CD4-positive, CD25-positive, alpha-beta regulatory T cell (primary cell): ENCODE measurements at places on chromosomes 5 and 9. TPM values are rescaled to one million over a fixed set of nuclear protein-coding genes. Genes with fewer than 3 reads are reported as not detected.

GRCh38 chr9:33101104-33101951 lies 24.9 kb upstream of the SMU1 start:
- H3K27ac ChIP-seq, result no peak overlapping the region
- H3K4me3 ChIP-seq, result no peak overlapping the region
- no peaks in the 10 kb centered on the region for H3K4me1 ChIP-seq
- H3K27me3 ChIP-seq, result no peaks in the 10 kb centered on the region
- DNase-seq, result no peak
- H3K36me3 ChIP-seq, result no peaks in the 10 kb centered on the region

DNA sequence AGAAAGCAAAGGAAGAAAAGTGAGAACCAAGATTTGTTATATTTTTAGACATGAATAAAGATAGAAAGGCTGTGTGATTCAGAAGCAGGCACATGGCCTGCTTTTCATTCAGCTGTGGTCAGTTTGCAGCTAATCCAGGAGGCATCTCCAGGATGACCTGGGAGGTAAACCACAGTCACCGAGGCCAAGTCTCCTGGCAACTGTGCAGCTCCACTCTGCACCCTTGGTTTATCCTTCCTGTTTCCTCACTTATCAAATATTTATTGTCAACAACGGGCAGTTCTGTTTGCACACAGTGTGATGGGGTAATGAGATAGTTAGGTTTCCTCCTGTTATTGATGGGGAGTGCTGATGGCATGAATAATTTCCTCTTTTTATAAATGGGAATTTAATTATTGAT lies 243.0 kb downstream of the PSAT1 start:
- DNase-seq, result no peak
- no peaks in the 10 kb centered on the region for H3K36me3 ChIP-seq
- no peak overlapping the region for H3K27ac ChIP-seq
- H3K4me3 ChIP-seq, result no peak overlapping the region
- no peaks in the 10 kb centered on the region for H3K4me1 ChIP-seq
- no peaks in the 10 kb centered on the region for H3K27me3 ChIP-seq

Gene PCAT7
- polyA plus RNA-seq, result not detected

Gene HTR1A
- polyA plus RNA-seq, result not detected

- DNase-seq, result no peak
- H3K36me3 ChIP-seq, result no peaks in the 10 kb centered on the region
- no peak overlapping the region for H3K4me3 ChIP-seq
- no peaks in the 10 kb centered on the region for H3K27me3 ChIP-seq
- no peak overlapping the region for H3K27ac ChIP-seq
Measured at GRCh38 chr5:92998456-92998855, 582.6 kb downstream of the NR2F1-AS1 start.

DNA sequence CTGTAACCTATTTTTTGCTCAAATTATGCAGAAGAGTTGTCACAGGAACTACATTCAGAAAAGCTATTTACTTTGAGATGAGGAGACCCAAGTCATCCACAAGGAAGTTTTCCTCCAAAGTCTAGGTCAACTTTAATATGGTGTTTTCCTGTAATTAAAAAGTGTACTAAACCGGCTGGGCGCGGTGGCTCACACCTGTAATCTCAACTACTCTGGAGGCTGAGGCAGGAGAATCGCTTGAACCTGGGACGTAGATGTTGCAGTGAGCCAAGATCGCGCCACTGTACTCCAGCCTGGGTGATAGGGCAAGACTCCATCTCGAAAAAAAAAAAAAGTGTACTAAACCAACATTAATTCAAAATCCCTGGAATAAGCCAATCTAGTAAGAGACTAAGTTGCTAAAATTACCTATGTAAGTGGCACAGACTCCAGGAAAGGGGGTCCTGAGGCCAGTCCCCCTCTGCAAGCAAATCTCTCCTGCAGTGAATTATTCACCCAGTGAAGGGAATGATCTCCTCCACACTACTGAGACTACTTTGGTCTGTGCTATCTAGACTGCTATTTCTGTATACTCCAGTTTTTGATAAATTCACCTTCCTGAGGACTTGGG lies 38.9 kb downstream of the FNBP1 start:
- peaks cover 14% of the 10 kb centered on the region for H3K36me3 ChIP-seq
- no peak for DNase-seq
- peak overlapping the region; percentile 34 for H3K27ac ChIP-seq
- H3K27me3 ChIP-seq, result no peaks in the 10 kb centered on the region

Gene INSL6
- polyA plus RNA-seq, result not detected

DNA sequence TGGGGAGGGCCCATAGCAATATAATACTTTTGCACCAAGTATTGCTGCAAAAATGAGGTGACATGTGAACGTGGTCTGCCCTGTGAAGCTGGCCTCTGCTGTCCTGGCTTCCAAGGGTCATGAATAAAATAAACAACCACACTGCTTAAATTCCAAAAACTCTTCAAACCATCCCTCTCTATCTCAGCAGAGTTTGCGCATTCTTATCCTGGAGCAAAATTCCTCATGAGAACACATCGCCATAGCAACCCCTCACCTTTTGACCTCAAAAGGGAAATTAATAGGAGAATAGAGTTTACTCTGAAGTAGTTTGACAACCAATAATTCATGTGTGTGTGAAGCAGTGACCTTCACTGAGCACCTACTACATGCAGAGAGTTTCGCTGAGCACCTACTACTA lies 342.9 kb downstream of the SPOCK1 start:
- no peaks in the 10 kb centered on the region for H3K27me3 ChIP-seq
- H3K4me3 ChIP-seq, result no peak overlapping the region
- DNase-seq, result no peak
- H3K36me3 ChIP-seq, result no peaks in the 10 kb centered on the region

DNA sequence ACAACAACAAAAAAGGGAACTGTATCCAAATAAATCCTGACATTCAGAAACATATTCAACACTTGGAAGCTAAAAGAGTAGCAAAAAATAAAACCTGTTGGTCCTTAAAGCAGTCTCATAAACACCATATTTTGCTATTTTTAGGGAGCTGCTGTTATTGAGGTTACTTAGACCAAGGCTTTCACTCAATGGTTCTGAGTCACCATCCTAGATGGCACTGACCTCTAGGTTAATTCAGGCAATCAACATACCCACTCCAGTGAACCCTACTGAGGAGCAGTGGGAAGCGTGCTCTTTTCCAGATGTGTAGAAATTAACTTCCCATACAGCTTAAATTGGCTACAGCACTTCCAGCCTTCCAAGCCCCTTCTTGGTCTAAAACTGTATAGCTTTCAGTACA lies 5.2 kb downstream of the GNAQ start:
- H3K4me1 ChIP-seq, result peaks cover 37% of the 10 kb centered on the region
- no peak for DNase-seq
- H3K27me3 ChIP-seq, result no peaks in the 10 kb centered on the region
- H3K27ac ChIP-seq, result no peak overlapping the region
- H3K4me3 ChIP-seq, result no peak overlapping the region

GRCh38 chr9:132634327-132634726 lies 35.5 kb downstream of the DDX31 start:
- H3K27ac ChIP-seq, result no peak overlapping the region
- H3K27me3 ChIP-seq, result no peaks in the 10 kb centered on the region
- no peak overlapping the region for H3K4me3 ChIP-seq
- H3K36me3 ChIP-seq, result peaks cover 42% of the 10 kb centered on the region
- no peaks in the 10 kb centered on the region for H3K4me1 ChIP-seq
- DNase-seq, result no peak

DNA sequence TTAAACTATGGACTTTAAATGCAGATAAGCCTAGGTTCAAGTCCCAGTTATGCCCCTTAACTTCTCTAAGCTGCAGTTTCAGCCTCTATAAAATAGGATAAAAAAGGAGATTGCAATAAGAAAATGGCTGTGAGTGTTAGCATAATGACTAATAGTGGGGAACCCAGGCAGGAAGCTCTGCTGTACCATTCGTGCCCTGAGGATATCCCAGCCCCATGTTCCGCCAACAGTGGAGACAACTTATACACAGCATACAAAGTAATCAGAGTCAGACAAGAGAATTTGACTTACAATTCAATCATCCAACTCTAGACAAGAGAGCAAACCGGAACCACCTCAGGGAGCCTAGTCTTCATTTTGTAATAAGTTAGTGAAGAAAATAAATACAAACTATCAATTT lies 141.5 kb upstream of the FSTL4 start:
- H3K4me1 ChIP-seq, result no peaks in the 10 kb centered on the region
- no peaks in the 10 kb centered on the region for H3K36me3 ChIP-seq
- H3K27me3 ChIP-seq, result no peaks in the 10 kb centered on the region
- H3K27ac ChIP-seq, result no peak overlapping the region
- DNase-seq, result no peak
- no peak overlapping the region for H3K4me3 ChIP-seq

Gene MYORG
- 0.35 TPM for polyA plus RNA-seq

DNA sequence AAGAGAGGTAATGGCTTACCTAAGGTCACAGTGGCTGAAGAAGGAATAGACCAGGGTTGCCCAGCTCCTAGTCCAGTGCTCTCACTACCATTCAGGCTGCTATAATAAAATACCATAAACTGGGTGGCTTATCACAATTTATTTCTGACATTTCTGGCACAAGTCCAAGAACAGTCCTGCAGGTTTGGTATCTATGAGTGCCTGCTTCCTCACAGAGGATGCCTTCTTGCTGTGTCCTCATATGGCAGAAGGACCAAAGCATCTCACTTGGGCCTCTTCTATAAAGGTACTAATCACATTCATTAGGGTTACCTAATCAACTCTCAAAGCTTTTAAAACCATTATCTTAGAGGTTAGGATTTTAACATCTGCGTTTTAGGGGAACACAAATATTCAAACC lies 17.2 kb downstream of the STARD4 start:
- no peak overlapping the region for H3K27ac ChIP-seq
- no peak overlapping the region for H3K4me3 ChIP-seq
- H3K4me1 ChIP-seq, result no peaks in the 10 kb centered on the region
- no peak for DNase-seq
- peaks cover 18% of the 10 kb centered on the region for H3K36me3 ChIP-seq

Gene SFXN1
- polyA plus RNA-seq, result 63.5 TPM

DNA sequence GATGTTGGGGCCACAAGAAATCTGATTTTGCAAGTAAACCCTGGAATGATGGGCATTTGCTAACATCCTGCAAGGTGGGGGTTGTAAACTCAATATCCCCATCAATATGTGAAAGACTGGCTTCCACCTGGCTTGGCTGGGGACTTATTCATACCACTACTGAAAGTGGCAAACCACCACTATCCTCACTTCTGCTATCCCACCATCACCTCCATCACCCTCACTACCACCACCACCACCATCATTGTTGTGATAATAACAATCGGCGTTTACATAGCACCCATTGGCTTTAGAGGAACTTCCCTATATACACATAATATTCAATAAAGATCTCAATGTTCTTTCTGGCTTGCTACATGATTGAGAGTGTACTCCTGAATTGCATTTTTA lies 224.7 kb upstream of the DAP start:
- H3K4me1 ChIP-seq, result peaks cover 6% of the 10 kb centered on the region
- no peak for DNase-seq
- H3K4me3 ChIP-seq, result no peak overlapping the region
- no peak overlapping the region for H3K27ac ChIP-seq
- H3K27me3 ChIP-seq, result no peaks in the 10 kb centered on the region

GRCh38 chr5:10293907-10294662 lies 13.6 kb downstream of the CMBL start:
- no peak overlapping the region for H3K27ac ChIP-seq
- no peak overlapping the region for H3K4me3 ChIP-seq
- H3K4me1 ChIP-seq, result no peaks in the 10 kb centered on the region
- H3K27me3 ChIP-seq, result peaks cover 3% of the 10 kb centered on the region
- H3K36me3 ChIP-seq, result no peaks in the 10 kb centered on the region

Gene IARS1
- 58.2 TPM for polyA plus RNA-seq

DNA sequence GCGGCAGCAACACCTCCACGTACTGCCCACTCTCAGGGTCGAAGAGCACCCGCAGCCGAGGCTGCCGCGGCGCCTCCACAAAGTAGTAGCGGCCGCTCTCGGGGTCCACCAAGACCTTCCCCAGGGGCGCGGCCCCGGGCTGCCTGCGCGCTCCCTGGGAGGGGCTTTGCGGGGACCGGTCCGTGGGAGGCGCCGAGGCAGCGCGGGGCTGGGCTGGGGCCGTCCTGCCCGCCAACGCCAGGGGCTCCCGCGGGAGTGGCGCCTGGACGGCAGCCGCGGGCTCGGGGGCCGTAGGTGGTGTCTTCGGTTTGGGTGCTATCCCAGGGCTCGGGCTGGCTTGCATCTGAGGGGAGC lies 2.6 kb upstream of the MZB1 start:
- no peak for DNase-seq
- H3K4me3 ChIP-seq, result no peak overlapping the region
- H3K36me3 ChIP-seq, result no peaks in the 10 kb centered on the region

Gene SLC27A6
- polyA plus RNA-seq, result not detected

- no peak overlapping the region for H3K27ac ChIP-seq
- H3K27me3 ChIP-seq, result peaks cover 18% of the 10 kb centered on the region
- no peaks in the 10 kb centered on the region for H3K4me1 ChIP-seq
- DNase-seq, result no peak
Measured at GRCh38 chr9:109856785-109857184, 76.8 kb downstream of the PALM2AKAP2 start.

DNA sequence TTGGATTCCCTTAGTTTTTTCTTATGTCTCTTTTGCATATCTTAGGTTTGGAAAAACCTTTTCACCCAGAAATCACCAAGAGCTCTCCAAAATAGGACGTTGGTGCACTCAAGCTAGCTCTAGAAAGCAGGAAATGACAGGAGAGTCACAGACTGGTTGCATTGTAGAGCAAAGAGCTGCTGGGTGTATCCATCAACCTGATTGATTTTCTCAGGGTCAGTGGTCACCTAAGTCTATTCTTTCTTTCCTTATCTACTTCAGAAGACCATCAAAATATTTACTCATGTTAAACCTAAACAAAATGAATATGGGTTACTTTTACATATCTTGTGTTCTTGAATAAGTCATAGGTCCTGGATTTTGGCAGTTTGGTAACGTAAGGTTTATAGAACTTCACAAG lies 14.9 kb downstream of the SLC26A2 start:
- no peak overlapping the region for H3K27ac ChIP-seq
- no peak for DNase-seq
- H3K36me3 ChIP-seq, result peaks cover 21% of the 10 kb centered on the region
- no peak overlapping the region for H3K4me3 ChIP-seq
- H3K4me1 ChIP-seq, result no peaks in the 10 kb centered on the region

Gene ATG12
- 149 TPM for polyA plus RNA-seq

DNA sequence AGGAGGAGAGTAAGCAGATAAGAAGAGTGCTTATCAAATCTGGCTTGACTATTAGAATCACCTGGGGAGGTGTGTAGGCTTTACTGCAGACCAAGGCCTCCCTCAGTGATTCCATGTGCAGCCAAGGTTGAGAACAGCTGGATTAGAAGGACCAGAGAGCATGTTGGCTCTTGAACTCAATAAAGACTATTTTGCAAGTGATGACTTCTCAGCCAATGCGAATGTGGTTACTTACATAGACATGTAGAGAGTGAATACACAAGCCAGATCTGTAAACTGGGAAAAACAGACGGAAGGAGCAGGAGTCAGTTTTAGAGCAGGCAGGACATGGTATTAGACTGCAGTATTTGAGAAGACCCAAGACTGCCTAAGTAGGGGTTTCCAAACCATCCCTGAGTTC lies 48.5 kb downstream of the MAMDC2 start:
- no peak overlapping the region for H3K27ac ChIP-seq
- no peaks in the 10 kb centered on the region for H3K36me3 ChIP-seq
- no peak for DNase-seq
- H3K4me3 ChIP-seq, result no peak overlapping the region

GRCh38 chr9:132141344-132141947 lies 20.4 kb upstream of the NTNG2 start:
- H3K36me3 ChIP-seq, result no peaks in the 10 kb centered on the region
- peaks cover 7% of the 10 kb centered on the region for H3K27me3 ChIP-seq
- no peak overlapping the region for H3K4me3 ChIP-seq
- H3K27ac ChIP-seq, result no peak overlapping the region
- DNase-seq, result no peak
- H3K4me1 ChIP-seq, result peaks cover 9% of the 10 kb centered on the region

- no peak overlapping the region for H3K27ac ChIP-seq
- H3K27me3 ChIP-seq, result no peaks in the 10 kb centered on the region
- no peaks in the 10 kb centered on the region for H3K36me3 ChIP-seq
- peaks cover 5% of the 10 kb centered on the region for H3K4me1 ChIP-seq
- H3K4me3 ChIP-seq, result no peak overlapping the region
Measured at GRCh38 chr5:136042665-136043121, 13.9 kb downstream of the TGFBI start.
